IMR-90 (cell line): ENCODE measurements at places on chromosomes 5 and 9. TPM values are rescaled to one million over a fixed set of nuclear protein-coding genes. Genes with fewer than 3 reads are reported as not detected.

DNA sequence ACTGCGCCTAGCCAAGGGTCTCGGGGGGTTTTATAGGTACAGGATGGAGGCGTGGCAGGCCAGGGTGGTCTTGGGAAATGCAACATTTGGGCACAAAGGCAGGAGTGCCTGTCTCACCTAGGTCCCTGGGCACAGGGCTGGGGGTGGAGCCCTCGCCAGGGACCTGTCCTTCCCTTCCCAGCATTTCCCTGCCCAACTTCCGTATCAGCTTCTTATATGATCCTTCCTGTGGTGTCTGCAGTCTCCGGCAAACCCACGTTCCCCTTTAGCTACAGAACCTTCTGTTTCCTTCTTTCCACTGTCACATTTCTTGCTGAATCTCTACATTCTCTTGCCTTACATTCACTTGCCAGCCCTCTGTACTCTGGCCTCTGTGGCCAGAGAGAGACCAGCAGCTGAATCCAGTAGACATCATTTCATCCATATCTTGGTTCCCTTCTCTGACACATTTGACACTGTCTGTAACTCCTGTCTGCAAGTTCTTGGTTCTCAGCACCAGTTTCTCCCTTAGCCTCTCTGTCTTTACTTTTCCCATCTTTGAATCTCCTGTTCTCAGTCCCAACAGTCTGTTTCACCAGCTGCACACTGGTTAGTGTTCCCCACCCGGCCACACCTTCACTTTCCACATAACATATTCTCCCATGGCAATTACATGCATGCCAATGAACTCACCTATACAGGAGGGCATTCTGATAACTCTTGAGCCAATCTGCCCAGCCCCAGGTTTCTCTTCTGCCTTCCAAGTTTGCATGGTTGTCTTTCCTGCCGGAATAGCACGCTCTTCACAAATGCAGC, 134.7 kb upstream of the ZNF608 start:
- no peak for DNase-seq

DNA sequence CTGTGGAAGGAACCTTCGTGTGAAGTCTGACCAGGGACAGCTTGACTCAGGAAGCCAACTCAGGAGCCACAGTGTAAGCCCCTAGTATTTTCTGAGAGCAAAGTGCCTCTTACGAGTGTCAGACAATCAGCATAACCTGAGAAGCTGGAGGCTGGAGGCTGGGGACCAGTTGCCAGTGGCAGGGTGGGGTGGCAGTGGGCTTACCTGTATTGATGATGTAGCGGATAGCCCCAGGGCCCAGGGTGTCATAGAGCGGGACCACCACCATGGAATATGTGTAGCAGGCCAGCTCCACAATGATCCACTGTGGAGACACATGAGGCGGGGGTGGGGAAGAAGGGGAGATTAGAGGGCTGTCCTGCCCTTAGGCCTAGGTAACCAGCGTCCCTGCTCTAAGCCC, 22.9 kb downstream of the ACSL6 start:
- no peak for DNase-seq

GRCh38 chr5:52943285-52943684, 45.9 kb upstream of the ITGA2 start:
- no peak for DNase-seq

DNA sequence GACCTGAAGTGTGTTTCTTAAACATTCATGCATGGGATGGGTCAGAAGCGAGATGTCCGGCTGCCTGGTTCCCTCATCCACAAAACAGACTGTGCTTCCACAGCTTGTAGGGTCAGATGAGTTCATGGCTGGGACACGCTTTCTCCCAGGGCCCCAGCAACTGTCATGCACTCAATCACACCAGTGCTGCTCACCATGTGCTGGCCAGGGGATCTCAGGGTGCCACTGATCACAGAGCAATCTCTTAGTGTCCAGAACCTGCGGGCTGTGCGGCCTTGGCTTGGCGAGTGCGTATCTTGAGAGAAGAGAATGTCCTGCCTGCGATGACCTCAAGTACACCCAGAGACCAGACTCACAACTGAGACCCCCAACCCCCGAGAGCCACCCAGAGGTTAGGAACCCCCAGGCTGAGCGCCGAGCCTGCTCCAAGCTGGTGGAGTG, 26.0 kb upstream of the FCN2 start:
- DNase-seq: no peak

DNA sequence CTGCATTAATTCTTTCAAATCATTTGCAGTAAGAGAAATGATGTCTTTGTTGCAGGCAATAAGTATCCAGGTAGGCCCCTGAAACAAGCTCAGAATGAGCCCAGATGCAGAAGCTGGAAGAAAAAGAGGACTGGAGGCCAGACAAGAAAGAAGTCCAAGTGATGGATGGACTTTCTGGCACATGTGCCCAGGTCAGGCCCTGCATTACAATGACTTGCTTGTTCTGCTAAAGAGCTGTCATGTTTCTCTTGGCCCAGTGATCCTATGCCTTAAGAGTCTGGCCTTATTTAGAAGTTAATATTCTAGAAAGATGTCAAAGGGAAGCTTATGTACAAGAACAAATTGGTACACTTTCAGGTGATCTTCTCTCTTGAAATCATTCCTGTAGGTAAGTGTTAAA, 64.8 kb downstream of the DPYSL3 start:
- no peak for DNase-seq

Gene ANGPTL2
- total RNA-seq: 9.5 and 14.7 TPM in 2 replicates

Gene PCDHGA4
- 5.0 and 5.4 TPM in 2 replicates for total RNA-seq
